ENCODE measurements at places on chromosomes 6 and 20.
A peak's percentile ranks its signal among the peaks of the same experiment; 100 is the strongest.

- no peak for DNase-seq
These were observed 138.2 kb upstream of the DTNBP1 start for GRCh38 chr6:15800841-15801617.

DNA sequence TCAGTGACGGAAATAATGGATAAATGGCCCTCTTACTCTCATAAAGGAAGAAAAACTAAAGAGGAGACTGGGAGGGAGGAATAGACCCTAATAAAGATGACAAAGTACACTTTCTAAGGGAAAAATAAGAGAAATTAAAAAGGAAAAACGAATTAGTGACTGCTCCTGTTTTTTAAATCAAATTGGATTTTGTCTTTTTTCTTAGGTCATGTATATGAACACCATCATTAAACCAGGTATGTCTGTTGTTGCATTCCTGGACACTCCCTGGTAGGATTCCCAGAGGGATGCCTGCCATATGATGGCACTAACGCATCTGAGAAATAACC is 59.4 kb upstream of the BTN3A2 start:
- DNase-seq = no peak

DNA sequence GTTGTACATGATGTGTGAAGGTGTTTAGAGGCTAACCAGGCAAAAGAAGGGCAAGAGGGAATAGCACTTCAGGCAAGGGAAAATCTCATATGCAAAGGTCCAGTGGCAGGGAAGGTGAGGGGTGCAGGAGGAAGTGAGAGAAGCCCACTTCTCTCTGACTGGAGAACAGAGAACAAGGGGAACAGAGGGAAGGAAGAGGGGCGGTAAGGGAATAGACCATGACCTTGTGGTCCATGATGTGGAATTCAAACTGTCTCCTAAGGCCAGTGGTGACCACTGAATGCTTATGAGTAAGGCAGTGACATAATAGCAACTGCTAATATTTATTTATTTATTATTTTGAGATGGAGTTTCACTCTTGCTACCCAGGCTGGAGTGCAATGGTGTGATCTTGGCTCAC is 20.6 kb upstream of the SLC9A8 start:
- no peak for DNase-seq

DNA sequence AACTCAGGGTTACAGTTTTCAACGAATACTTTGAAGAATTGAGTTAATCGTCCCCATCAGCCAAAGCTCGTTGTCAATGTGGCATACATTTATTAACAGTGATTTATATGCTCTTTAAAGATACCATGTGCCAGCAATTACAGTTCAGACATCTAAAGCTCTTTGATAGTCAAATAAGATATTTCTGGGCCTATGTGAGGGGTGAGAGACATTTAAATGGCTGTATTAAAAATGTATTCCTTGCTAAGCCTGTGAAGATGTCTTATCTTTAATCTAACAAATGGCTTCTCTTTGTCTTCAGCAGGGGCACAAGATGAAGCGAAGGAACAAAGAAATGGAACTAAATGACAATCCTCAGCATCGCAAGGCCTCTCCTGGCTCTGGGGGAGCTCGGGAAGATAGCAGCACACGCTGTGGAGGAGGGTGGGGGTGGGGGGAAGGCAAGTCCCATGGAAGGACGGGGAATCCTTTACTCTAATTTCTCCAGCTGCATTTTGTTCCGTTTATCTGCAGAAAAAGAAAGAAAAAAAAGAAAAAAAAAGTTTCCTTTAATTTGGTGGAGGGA is 523.6 kb downstream of the KIF16B start:
- no peak for DNase-seq

- DNase-seq = no peak
These were observed 79.7 kb downstream of the EDN1 start for GRCh38 chr6:12369781-12370262.

DNA sequence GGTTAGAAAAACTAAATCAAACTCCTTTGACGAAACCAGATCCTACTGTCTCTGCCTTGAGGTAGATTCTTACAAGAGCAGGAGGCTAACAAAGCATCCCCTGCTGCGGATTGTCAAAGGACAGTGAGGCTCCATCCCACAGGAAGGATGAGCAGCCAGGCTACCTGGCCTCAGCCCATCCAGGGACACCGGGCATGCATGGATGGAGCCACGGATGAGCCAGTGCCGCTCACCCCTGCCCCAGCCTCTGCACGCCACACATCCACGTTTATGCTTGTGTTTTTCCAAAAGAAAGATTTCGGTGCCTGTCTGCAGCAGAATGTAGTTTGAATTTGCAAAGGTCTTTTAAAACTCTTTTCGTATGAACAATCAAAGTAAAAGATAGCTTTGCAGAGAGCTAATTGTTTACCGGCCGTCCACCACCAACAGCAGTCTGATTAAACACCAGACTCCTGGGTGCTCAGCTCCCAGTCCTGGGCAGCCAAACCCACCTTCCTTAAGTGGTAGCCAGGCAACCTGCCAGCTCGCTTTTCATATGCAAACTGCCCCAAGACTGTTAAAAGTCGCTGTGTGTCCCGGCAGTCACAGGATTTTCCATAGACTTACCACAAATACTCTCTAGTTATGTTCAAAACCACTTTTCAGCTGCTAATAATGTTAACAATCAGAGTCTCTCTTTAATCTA is 999 bp downstream of the THBS2 start:
- DNase-seq = no peak

GRCh38 chr6:56293781-56294180 is 46.4 kb upstream of the COL21A1 start:
- DNase-seq = no peak

GRCh38 chr6:105769197-105769596 is 316.9 kb upstream of the PRDM1 start:
- DNase-seq = no peak

DNA sequence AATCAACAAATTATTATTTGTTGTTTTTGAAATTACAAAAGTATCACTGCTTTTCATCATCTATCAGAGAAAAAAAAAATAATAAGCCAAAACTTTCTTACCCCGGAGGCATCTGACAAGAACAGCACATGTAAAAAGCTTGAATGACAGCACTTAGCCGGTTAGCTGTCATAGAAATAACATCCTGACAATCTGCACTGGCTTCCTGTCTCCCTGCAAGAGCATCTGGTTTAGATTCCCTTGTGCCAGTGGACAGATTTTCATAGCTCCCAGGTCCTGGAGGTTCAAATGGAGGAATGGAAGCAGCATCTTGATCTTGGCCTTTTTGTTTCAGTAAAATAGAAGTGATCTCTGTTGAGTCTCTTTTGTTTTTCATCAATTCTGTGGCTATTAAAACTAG is 74.8 kb downstream of the HACE1 start:
- no peak for DNase-seq

DNA sequence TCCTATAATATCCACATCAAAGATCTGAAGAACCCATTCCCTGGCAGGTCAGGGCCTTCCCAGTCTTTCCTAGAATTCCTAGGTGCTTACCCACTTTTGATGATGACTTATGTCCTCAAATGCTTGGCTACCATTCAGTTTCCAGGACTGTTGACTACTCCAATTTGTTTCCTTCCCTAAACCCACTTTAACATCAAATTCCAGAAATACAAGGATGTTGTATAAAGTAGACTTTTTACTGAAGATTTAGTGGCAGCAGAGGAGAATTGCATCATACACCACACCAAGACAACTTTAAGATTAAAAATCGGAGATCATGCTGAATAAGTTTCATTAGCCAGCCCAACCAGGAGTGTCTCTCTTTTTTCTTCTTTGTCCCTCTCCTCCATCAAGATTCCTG is 203.3 kb upstream of the LAMP5 start:
- no peak for DNase-seq

GRCh38 chr6:64014595-64014994 is 379.0 kb downstream of the PHF3 start:
- no peak for DNase-seq

DNA sequence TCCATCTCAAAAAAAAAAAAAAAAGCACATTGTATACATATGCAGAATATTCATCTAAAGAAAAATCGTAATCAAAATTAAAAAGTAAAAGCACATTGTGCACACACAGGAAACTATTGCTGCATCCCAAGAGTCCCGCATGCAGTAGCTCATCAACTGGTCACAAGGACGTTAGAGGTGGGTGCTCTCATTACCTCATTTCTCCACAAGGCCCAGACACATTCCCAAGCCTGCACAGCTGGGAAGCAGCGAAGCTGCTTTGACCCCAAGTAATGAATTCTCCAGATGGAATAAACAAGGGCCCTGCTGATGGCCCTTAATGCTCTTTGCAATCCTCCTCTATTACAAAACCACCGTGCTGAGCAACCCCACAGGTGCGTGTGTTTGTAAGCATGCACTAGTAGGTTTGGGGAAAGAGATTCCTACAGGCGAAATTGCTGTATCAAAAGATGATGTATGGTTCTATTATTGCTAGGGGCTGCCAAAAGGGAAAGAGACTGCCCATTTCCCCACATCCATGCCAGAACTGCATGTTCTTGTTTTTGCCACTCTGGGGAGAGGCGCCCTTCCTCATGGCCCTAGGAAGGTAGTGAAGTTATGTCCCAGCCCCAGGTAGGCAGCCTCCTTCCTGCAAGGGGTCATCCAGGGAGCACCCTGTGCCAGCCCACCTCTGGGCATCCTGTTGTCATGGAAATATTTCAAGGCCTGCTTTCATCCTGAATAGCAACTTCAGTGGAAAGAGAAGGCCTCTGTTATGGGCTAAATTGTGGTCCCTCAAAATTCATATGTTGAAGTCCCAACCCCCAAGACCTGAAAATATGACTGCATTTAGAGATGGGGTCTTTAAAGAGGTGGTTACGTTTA is 34.6 kb upstream of the PTGIS start:
- DNase-seq = no peak

DNA sequence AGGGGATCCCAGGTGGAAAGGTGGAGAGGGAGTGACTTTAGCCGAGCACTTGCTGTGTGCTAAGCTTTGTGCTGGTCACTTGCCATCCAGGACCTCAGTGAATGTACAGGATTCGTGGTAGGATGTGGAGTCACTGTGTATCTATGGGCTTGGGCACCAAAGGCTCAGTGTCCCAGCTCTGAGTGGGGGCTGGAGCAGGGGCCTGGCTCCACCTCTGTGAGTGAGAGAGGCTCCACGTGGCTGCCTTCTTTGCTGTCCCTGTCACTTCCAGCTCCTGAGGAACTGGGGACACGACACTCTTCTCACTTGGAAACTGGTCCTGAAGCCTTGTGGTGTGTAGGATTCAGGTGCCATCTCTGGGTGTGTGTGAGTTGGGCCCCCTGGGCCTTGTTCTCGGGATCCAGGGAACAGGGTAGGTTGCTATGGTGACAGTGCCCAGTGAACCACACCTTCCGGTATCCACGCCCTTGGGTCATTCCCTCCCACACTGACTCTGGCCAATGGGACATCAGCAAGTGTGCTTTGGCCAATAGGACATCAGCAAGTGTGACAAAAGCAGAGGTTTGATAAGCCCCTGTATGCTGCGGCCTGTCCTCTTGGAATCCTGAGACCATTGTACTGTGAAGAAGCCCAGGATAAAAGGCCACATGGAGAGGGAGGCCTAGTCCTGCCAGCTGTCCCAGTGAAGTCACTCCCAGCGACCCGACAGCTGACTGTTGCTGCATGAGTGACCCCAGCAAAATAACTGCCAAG is 87.7 kb downstream of the CDH22 start:
- DNase-seq = peak; percentile 60

DNA sequence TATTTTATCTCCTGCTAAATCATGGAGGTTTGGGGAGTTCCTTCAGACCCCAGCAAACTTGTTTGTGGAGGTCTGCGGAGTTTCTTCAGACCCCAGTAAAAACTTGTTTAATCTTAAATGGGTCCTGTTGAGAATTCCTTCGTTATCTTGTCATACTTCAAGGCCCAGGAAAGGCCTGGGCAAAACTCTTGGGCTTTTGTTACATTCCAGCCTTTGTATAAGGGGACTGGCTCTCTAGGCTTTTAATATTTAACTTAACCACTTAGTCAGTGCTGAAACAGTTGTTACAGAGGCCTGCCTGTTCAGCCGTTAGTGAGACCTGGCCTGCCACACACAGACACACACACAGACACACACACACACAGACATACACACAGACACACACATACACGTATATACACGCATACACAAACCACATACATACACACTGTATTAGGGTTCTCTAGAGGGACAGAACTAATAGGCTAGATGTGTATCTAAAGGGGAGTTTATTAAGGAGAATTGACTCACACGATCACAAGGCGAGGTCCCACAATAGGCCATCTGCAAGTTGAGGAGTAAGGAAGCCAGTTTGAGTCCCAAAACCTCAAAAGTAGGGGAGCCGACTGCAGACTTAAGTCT is 21.3 kb upstream of the CST3 start:
- DNase-seq = no peak

- DNase-seq = peak; percentile 43
These were observed 51.9 kb upstream of the SLC22A16 start for GRCh38 chr6:110528101-110528929.

DNA sequence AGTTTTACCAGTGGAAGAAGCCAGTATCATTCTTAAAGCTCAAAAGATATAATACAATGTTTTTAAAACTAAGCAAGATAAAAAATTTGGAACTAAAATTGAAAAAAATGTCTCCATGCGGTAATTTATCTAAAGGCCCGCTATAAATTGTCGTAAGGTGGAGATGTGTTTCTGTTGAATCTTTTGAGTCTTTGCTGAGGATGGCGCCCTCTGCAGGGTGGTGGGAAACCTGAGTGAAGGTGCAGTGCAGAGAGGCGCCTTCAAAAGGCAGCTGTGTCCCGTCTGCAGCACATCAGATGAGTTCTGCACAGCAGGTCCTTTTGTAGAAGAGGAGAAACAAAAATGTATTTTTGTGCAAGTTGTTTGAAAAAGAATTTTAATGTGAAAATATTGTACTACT is 29.4 kb upstream of the KIF25 start:
- peak; percentile 76 for DNase-seq

GRCh38 chr20:17797161-17797560 is 97.4 kb downstream of the BANF2 start:
- no peak for DNase-seq

GRCh38 chr6:39561536-39562266 is 163.5 kb downstream of the KIF6 start:
- DNase-seq = no peak

- DNase-seq = no peak
These were observed 39.1 kb upstream of the SIRPG start for GRCh38 chr20:1696521-1697209.

- DNase-seq = no peak
These were observed 356 bp upstream of the IRAK1BP1 start for GRCh38 chr6:78867020-78867369.

DNA sequence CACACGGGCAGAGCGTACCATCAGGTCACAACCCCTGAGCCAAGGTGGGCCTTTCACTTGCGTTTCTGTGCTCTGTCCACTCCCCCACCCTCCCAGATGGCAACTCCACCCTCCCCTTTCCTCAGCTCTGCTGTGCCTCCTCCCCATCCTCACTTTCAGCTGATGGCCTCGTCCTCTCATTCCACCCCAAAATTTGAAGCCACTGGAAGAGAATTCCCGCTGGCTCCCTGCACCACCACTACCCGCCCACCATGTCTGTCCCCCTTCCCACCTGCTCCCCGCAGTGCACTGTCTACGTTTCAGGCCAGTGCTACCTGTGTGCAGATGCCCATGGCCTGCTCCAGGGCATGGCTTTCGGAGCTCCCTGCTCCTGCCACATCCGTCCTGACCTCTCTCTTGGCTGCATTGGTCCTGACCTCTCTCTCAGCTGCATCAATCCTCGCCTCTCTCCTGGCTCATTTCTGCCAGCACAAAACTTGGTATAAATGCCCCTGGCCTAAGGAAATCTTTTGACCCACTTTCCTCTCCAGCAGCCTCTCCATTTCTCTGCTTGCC is 24.0 kb downstream of the SYNJ2 start:
- no peak for DNase-seq

Measured in glutamatergic neuron (in vitro differentiated cells).